Fibroblast of the conjunctiva (primary cell): ENCODE measurements at places on chromosomes 6 and 20.

DNA sequence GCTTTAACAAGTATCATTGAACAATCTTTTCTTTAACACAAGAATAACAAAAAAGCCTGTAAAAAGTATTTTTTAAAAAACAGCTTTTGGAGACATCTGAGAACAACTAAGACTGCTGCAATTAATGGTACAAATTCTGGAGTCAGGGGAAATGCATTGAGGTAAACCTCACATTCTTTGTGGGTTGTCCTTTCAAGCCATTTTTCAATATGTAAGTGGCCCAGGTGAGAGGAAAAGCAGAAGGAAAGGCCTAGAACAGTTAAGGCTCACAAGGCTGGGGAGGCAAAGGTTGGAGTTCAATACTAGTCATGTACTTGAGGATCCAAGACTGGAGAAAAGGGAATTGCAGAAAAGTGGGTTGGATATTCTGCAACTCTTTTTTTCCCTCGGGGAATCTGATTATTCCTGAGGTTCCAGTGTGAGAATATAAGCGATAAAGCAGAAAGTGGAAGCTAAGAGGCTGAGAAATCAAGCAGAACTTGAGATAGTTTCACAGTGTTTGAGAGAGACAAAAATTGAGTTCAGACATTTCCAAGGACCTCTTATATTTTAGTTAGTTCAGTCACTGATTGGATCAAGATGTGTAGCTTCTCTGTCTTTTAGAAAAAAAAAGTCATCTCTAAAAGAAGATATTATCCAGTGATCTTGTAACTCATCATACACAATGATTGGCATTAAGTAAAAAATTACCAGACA lies 25.0 kb upstream of the TXLNB start:
- DNase-seq, result no peak

DNA sequence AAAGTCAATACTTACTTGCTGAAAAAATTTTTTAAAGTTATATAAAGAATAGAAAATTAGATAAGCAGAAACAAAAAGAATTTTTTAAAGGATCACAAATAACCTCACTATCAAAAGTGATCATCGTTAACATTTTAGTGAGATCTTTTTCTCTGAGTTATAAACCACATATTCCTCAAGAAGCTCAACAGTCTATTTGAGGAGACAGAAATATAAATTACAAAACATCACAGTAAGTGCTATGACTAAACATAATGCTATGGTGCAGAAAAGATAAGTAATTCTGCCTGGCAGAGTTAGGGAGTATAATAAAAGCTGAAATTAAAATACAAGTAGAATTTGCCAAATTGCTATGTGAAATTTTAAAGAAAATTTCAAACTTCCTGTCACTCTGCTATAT lies 226.7 kb downstream of the LMBRD1 start:
- DNase-seq, result no peak

DNA sequence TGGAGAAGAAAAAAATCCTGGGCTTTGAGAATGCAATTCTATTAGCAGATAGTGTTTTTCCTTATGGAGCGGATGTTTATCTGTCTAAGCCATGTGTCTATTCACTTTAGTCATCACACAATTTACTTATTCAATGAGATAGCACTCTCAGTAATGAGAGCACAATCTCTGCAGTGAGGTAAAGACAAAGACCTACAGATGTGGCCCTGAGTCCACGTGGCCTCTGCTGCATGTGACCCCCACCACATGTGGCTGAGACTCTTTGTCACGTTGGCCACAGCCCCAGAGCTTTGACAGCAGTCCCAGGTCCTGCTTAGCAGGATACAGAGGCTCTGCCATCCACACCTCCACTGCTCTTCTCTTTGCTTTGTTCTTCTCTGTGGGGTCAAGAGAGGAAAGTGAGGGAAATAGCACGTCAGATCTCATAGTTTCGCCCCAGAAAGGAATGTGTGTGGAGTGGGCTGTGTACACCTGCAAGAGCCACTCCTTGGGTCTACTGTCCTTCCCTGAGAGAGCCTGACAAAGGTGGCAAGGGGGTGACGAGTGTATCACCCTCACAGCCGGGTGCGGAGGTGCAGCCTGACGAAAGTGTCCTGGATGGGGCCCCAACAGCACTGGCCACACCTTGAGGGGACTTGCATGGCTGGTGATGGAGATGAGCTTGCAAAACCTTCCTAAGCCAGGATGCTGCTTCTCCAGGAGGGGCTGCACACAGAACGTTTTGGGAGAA lies 40.7 kb downstream of the ZNF831 start:
- DNase-seq, result no peak

DNA sequence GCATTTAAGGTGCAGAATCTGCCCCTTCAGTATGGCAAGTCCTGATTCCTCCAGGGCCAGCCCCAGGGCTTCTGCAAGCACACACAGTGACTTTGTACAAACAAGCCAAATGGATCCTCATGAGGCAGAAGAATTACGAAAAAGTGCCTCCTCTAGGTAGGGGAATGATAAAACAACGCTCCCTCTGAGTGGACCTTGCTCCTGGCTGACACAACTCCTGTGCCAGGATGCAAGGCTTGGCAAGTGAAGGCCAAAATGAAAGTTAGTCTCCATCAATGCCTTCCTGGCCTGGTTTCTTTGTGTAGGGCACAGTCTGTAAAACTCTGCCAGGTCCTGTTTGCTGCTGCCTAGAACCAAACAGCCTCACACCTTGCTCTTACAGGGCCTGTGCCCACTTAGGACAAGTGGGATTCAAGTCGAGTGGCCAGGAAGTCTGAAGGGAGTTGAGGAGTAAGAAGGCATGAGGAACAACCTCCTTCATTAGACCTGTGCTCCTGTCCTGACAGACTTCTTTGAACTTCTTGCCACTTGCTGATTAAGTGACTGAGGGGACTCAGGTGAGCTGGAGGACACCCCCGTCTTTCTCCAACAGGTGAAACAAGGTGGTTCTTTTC lies 417.1 kb downstream of the CDC5L start:
- no peak for DNase-seq

DNA sequence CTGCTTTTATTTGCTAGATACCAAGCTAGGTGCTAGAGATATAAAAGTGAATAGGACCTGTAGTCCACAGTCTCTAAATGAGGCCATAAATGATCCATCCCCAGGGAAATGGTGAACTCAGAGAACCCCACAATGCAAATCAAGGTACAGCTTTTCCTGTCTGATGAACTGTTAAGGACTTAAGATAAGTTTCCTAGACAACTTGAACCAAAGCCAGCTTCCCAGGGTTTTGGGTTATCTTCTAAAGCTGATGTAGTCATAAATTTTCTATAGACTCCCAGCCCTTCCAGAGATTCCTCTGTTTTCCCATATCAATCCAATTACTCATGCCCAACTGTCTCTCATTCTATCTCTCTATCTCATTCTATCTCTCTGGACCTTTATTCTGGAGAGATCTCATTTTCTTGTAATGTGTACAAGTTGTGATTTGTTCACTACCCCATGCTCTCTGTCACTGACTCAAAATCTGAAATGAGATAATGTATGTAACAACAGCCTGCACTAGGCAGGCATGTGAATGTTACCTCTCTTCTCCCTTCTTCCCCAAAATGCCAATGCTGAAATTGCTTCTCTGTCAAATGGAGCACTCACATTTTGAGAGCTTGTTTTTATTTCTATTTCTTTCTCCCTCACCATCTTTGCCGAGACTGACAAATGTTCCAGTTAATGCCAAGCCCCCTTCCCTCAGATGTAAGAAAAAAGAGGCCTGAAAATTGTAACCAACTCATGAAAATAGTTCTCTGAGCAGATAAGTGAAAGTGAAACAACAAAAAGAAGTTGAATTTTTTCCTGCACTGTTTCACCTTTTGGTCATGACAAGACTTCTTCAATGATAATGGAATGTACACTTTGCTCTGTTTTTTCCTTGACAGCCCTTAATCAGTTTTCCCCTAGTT lies 279.9 kb downstream of the SLC35F1 start:
- DNase-seq, result no peak

GRCh38 chr6:90575267-90575666 lies 11.6 kb downstream of the MAP3K7 start:
- no peak for DNase-seq

DNA sequence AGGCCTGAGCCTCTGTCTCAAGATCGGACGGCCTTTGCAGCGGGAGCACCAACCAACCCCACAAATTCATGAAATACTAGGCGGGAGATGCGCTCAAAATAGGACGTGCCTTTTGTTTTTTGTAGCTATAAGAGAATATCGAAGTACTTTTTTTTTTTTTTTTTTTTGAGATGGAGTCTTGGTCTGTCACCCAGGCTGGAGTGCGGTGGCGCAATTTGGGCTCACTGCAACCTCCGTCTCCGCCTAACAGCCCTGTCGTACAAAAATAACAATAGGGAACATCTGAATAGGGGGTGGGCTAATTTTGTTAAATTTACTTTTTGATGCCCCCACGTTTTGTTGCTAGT lies 5.9 kb upstream of the TUBB2A start:
- no peak for DNase-seq

- no peak for DNase-seq
Measured at GRCh38 chr6:47822856-47823554, 41.2 kb downstream of the OPN5 start.

DNA sequence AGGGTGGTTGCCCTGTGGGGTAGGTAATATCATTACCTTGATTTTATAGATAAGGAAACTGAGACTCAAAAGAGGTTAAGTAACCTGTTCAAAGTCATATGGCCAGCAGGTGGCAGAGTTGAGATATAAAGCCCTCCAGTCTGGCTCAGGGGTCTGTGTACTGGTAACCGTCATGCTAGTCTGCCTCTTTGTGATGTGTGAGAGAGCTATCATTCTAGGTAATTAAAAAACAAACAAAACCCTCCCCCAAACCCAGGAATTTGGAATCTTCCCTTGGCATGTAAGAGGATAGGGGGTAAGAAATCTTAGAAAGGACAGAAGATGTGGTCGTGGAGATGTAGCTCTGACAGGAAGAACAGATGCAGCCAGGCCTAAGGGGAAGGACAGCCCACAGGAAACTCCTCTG lies 206.0 kb downstream of the CDC5L start:
- DNase-seq, result peak; percentile 53

DNA sequence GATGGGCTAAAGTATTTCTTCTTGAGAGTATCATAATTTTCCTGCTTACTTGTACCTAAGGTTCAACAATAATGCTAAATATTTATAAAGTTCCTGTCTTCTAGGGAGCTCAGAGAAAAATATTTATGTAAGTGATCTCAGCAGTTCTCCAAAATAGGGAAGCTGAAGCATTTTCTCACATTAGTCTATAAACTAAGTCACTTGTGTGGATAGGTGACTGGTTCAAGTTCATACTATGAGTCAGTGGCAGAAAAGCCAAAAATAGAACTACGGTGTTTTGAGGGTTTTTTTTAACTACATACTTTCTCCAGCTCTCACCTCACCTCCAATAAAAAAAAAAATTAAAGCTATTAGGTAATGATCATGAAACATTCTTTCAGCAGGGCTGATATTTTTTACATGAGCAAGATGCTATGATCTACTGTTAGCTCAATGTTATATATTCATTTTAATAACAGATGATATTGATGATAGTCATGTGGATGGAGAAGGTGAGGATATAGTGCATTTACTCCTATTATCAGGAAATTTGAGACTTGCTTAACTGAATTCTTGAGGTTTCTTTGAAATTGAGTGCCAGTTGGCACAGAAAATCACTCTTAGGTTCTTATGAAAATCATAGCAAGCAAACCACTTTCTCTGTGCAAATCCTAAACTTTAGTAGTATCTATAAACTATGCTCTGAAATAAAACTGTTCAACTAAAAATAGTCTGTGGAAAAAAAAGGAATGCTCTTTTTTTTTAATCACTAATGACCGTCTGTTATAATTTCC lies 4.1 kb upstream of the MOXD1 start:
- DNase-seq, result no peak

DNA sequence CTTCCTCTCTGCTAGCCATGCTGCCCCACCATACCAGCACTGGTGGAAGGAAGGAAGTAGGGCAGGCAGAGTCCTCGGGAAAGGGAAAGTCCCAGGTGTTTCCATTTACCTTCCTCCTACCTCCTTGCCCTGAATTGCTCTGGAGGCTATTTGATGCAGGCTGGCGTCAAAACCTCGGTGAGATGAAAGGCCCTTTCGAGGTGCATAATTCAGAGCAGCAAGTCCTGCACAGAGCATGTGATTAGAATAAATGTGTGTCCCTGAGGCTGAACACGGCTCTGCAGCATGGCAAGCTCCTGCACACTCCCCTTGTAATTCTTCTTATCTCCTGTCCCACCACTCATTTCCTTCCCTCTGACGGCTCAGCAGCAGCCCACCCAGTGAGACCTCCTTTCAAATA lies 98.7 kb upstream of the LRFN2 start:
- no peak for DNase-seq

DNA sequence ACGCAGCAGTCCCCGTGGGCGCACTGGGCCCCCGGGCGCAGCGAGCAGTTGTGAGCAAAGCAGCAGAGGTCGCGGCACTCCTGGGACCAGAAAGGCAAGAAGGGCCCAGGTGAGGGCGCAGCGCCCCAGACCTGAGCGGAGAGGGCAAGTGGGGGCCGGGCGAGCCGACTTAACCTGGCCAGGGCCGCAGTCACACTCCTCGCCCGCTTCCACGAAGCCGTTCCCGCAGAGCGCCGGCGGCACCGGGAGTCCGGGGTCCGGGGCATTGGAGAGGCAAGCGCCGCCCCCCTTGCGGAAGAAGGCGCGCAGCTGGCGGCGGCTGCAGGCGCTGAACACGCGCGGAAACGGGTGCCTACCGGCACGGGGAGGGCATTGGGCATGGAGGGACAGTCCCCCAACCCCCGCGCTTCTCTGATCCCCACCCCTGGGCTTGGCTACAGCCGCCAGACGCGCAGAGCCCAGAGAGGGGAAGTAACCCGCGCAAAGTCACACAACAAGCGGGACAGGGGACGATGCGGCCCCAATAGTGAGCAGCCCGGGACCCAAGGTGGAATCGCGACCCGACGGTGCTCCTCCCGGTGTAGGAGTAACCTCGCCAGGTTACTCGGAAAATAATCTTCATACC lies 9.2 kb downstream of the ADAM33 start:
- no peak for DNase-seq

GRCh38 chr6:169725125-169726048 lies 1.1 kb upstream of the PHF10 start:
- DNase-seq, result peak; percentile 27

DNA sequence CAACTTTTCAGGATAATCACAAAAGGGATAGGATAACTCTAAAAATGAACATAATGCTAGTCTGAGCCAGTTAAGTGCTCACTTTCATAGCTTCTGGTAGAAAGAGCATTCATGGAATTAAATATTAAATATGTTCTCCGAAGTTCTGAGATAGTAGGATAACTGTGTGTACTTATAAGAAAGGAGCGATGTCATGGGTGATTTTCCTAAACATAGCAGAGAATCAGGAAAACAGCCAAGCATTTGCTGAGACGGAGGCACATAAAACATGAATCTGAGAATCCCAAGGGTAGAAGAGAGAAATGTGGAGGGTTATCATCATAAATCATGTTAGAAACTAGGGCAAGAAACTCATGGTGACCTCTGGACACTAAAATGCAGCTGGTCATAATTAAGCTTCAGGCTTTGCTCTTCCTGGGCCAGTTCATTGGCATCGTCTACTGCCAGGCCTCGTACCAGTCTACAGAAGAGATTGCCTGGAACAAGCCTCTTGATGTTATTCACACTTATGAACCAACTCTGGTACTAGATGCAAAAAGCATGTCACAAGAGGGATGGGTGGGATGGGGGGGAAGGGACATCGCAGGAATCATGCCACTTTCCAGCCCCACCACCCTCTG lies 436.6 kb downstream of the PRKN start:
- DNase-seq, result no peak

GRCh38 chr6:53873922-53874321 lies 79.1 kb downstream of the LRRC1 start:
- DNase-seq, result no peak
